ENCODE measurements at places on chromosomes 11 and 22.

- peak; percentile 53 for DNase-seq
These were observed 14.8 kb downstream of the CCND1 start for GRCh38 chr11:69655479-69656428.

DNA sequence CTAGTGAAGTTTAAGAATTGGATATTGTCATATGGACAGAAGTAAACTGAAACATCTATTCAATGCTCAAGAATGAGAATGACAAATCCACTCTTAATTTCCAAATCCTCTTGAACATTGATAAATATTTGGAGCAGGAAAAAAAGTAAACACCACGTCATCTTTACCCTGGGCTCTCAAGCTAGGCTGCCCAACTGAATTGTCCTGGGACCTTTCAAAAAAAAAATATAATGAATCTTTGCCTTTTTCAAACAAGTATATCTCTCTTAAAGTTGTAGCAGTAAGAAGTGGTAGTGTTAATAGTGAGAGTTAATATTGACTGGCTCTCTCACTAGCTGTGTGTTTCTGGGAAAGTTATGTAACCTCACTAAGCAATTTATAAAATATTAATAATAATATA is 374.3 kb downstream of the LRRC4C start:
- no peak for DNase-seq

GRCh38 chr11:107769189-107769588 is 57.3 kb upstream of the SLN start:
- DNase-seq: peak; percentile 58

DNA sequence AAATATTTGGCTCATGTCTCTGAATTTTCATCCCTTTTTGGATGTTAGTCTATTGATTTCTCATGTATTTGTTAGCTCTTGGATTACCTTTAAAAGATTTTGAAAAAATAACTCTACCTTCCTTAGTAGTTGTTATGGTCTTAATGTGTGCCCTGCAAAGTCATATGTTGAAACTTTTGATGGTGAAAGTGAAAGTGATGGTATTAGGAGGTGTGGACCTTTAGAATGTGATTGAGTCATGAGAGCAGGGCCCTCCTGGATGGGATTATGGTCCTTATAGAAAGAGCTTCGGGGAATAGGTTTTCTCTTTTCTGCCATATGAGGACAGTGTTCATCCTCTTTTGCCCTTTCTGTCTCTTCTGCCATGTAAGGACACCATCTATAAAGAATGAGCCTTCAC is 33.6 kb upstream of the MPPED2 start:
- no peak for DNase-seq

- DNase-seq: no peak
These were observed 12.7 kb upstream of the CD44 start for GRCh38 chr11:35126000-35126878.

GRCh38 chr22:41368543-41369423 is 13.0 kb upstream of the TEF start:
- DNase-seq: no peak

DNA sequence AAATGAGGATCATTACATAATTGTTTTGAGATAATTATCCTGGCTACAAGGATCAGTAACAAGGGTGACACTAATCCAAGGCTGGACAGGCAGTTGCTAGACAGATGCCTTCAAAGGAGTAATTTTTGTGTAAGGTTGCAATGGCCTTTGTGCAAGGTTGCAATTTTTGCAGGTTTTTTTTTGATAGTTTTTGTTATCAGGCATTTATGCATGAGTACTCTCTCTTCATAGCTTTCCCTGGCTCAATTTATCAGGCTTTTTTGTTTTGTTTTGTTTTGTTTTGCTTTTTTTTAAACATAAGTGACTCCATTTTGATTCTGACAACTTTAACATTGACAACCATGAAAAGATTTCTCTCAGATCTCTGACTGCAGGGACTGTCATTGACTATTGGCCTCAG is 110.2 kb downstream of the SWAP70 start:
- no peak for DNase-seq

Measured in SW480 (cell line).